ENCODE measurements at places on chromosomes 11 and 22.

DNA sequence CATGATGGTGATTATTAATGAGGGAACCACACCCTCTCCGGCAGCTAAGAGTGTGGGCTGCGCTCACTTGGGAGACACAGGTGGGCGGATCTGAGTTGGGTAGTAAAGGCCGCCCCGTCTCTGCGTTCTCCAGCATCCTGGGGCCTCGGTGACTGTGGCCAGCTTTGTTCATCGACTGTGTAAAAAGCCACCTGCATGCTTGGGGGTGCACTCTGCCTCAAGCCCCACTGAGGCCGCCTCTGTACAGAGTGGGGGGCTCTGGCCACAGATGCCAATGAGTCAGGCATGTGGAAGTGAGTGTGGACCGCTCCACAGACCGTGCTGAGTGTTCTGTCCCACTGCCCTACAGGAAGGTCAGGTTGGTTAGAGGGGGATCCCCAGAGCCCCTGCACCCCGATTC, 192.7 kb downstream of the SHANK2 start:
- DNase-seq, result no peak

GRCh38 chr11:64835616-64836447, 8.6 kb downstream of the CDC42BPG start:
- DNase-seq, result no peak

GRCh38 chr11:61080986-61081590, 21.2 kb upstream of the CD5 start:
- DNase-seq, result no peak

- no peak for DNase-seq
These were observed 69.8 kb upstream of the KCNQ1OT1 start for GRCh38 chr11:2769409-2770095.

- DNase-seq, result no peak
These were observed 11.3 kb downstream of the EED start for GRCh38 chr11:86255896-86256295.

- DNase-seq, result no peak
These were observed 12.9 kb upstream of the MUC6 start for GRCh38 chr11:1049431-1049891.

DNA sequence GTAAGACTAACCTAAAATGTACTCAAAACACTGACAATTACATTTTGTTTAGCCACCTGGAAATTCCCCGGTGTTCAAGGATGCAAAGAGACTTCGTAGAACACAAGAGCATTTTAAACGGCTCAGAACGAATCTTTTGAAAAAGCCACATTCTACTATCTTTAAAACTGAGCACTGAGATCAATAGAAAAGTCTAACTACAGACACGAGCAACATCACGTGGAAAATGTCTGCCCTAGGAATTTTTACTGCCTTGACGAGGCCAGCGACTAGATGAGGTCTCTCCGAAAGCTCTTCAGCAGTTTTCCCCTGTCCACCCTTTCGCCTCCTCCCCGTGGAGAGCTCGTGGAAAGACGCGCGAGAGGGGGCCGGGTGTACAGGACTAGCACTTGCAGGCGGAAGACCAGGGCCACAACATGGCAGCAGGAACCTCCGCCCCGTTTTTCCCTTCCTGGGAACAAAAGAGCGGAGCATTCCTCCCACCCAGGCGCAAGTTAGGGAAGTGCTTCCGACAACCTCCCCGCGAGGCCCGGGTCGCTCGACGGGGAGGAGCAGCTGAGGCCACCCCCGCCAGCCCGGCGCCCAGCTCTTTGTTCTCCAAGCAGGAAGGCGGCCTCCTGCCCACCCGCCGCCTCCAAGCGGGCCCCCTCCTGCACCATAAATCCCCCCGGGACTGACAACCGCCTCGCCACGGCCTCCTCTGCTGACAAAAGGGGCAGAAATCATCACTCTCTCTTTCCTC, 1.1 kb downstream of the EIF4G2 start:
- DNase-seq, result peak; percentile 28

DNA sequence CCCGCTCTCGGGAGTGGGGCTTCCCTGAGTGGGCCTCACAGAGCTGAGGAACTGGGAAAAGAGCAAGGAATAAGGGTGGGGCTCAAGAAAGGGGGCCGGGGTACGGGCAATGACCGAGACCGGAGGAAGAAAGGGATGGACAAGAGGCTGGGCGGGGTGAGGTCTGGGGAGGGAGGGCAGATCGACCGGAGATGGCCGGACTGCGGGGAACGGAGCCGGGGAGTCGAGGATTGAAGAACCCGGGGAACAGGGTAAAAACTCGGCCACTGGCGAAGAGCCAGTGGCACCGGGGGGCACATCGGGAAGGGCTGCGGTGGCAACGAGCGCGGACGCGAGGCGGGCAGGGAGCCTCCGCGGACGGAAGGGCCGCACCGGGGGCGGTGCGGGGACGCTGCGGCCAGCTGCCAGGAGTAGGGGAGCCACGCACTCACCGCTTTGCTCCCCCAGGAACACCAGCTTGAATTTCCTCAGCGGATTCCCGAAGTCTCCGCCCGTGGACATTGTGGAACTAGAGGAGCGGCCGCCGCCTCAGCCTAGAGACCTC, 667 bp downstream of the RAB6A start:
- no peak for DNase-seq
